ENCODE measurements at places on chromosomes 6 and 20. TPM values are rescaled to one million over a fixed set of nuclear protein-coding genes. Genes with fewer than 3 reads are reported as not detected.

The DOK5 gene
- total RNA-seq = 16.9 TPM

DNA sequence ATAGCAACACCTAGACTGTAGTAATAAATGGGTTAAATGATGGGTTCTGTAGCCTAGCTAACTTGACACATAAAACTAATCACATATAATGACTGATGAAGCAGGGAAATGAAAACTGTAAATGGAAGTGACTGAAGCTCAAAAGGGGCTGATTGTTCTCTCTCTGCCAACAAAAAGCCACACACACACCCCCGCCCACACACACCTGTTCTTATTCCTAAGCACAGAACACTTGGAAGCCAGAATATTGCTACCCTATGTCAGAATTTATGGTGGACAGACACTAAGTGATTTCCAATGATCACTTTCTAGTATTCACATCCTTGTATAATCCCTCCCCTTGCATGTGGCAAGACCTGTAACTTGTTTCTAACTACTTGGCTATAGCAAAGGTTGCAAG is 603.5 kb downstream of the UTRN start:
- DNase-seq = no peak

- no peak for DNase-seq
Measured at GRCh38 chr6:2434912-2435311, 189.5 kb upstream of the GMDS start.

GRCh38 chr20:56925831-56926170 is 296.7 kb downstream of the TFAP2C start:
- DNase-seq = no peak

DNA sequence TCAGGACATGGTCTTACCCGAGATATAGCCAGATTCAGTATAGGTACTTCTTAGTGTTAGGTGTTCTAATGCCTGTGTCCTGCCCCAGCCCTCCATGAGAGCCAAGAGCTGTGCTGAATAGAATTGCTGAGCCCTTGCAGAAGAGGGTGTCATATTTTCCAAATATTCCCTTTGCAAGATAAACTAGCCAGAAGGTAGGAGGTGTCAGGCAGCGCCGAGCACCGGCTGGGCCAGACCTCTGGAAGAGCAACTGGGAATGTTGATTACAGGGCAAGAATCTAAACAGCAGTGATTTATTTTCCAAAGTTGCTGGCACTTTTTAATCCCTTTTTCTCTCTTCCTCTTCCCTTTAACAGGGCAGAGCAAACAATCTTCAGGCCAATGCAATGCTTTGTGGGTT is 37.1 kb upstream of the EZR start:
- peak; percentile 17 for DNase-seq

The BANF2 gene
- not detected for total RNA-seq

- DNase-seq = peak; percentile 12
Measured at GRCh38 chr6:42316981-42317380, 99.3 kb upstream of the MRPS10 start.
